ENCODE measurements at places on chromosomes 1 and 21. TPM values are rescaled to one million over a fixed set of nuclear protein-coding genes. Genes with fewer than 3 reads are reported as not detected.

The GBP7 gene
- not detected for total RNA-seq

The GNAT2 gene
- total RNA-seq: not detected

The SLC6A17 gene
- total RNA-seq: not detected

The HMGCS2 gene
- not detected for total RNA-seq

The C1QTNF12 gene
- 8.2 TPM for total RNA-seq

The BMP8B gene
- total RNA-seq: not detected

The TSPAN2 gene
- 87.6 TPM for total RNA-seq

The GJB3 gene
- 1.0 TPM for total RNA-seq

The NRIP1 gene
- 27.9 TPM for total RNA-seq

The COL6A2 gene
- 775 TPM for total RNA-seq

The CFHR5 gene
- total RNA-seq: not detected

The GOLT1A gene
- total RNA-seq: not detected

The PGBD5 gene
- total RNA-seq: 0.21 TPM

The C1orf94 gene
- total RNA-seq: not detected

The PIGR gene
- total RNA-seq: 7.1 TPM

The HES4 gene
- 19.6 TPM for total RNA-seq

The ZCCHC17 gene
- 23.3 TPM for total RNA-seq

The ZFP69 gene
- total RNA-seq: 6.2 TPM

The ATP6V0B gene
- total RNA-seq: 69.1 TPM

The ARHGAP30 gene
- 2.6 TPM for total RNA-seq

The FCRL6 gene
- total RNA-seq: 0.21 TPM

The AK5 gene
- total RNA-seq: not detected

Measured in uterus (tissue), 4 donors.